Omental fat pad (tissue), 4 donors: ENCODE measurements at places on chromosomes 1 and 21. TPM values are rescaled to one million over a fixed set of nuclear protein-coding genes. Genes with fewer than 3 reads are reported as not detected.

Gene ST6GALNAC3
- 9.7 TPM for total RNA-seq

Gene BMP8B
- total RNA-seq: 0.38 TPM

Gene BARHL2
- total RNA-seq: not detected

Gene RIMS3
- total RNA-seq: 1.7 TPM

Gene KCNJ15
- 3.6 TPM for total RNA-seq

Gene NOS1AP
- total RNA-seq: 2.3 TPM

Gene CHRNB2
- total RNA-seq: 0.12 TPM

Gene OR6F1
- total RNA-seq: not detected

GRCh38 chr1:115469703-115470476, 131.8 kb upstream of the NGF start:
- DNase-seq: no peak

DNA sequence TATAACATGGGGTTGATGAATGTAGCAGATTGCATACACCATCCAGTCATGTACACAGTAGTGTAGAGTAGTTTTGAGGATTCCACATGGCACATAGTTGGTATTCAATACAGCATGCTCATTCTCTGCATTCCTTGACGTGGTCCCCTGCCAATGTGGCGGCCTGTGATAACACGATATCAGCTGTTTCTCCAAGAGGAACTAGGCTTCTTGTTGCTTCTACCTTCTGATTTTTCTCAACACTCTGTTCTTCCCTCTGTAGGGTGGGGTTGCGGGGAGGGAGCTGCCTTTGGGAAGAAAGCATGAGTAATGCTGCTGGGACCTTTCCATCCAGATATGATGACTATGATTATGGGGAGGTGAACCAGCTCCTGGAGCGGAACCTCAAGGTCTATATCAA, 19.4 kb downstream of the SESN2 start:
- no peak for DNase-seq

GRCh38 chr1:119279456-119280381, 88.9 kb upstream of the HAO2 start:
- DNase-seq: no peak

GRCh38 chr1:209672705-209673630, 2.2 kb upstream of the G0S2 start:
- no peak for DNase-seq

- no peak for DNase-seq
These were observed 9.7 kb downstream of the KHDRBS1 start for GRCh38 chr1:32023351-32023750.
